ENCODE measurements at places on chromosomes 6 and 20. TPM values are rescaled to one million over a fixed set of nuclear protein-coding genes. Genes with fewer than 3 reads are reported as not detected.

- no peak overlapping the region for H3K27ac ChIP-seq
- no peaks in the 10 kb centered on the region for H3K36me3 ChIP-seq
- DNase-seq, result no peak
- H3K4me1 ChIP-seq, result peaks cover 9% of the 10 kb centered on the region
- no peaks in the 10 kb centered on the region for H3K27me3 ChIP-seq
- H3K4me3 ChIP-seq, result no peak overlapping the region
Measured at GRCh38 chr6:17015144-17015543, 86.7 kb upstream of the STMND1 start.

Gene FRK
- 9.2 TPM for total RNA-seq

DNA sequence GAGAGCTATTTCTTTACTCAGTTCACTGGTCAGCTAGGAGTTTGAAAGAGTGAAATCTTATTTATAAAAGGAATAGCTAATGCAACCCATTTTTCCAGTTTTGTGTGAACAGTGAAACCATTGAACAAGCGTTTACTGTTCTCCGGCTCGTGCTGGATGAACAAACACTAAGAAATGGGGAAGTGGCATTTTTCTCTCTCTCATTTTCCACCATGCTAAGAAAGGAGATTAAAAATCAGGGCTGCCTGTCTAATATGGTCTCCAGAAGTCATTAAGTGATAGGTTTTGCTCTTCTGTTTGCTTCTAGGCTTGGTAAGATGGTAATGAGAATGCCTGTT is 774 bp upstream of the SFT2D1 start:
- H3K27me3 ChIP-seq, result no peaks in the 10 kb centered on the region
- no peak for DNase-seq
- H3K27ac ChIP-seq, result peak overlapping the region; percentile 94
- peak overlapping the region; percentile 89 for H3K4me3 ChIP-seq
- H3K4me1 ChIP-seq, result peaks cover 28% of the 10 kb centered on the region
- H3K36me3 ChIP-seq, result no peaks in the 10 kb centered on the region

- H3K27me3 ChIP-seq, result no peaks in the 10 kb centered on the region
- H3K36me3 ChIP-seq, result no peaks in the 10 kb centered on the region
- no peak overlapping the region for H3K4me3 ChIP-seq
- H3K4me1 ChIP-seq, result no peaks in the 10 kb centered on the region
Measured at GRCh38 chr6:81613606-81614005, 138.9 kb downstream of the TENT5A start.

DNA sequence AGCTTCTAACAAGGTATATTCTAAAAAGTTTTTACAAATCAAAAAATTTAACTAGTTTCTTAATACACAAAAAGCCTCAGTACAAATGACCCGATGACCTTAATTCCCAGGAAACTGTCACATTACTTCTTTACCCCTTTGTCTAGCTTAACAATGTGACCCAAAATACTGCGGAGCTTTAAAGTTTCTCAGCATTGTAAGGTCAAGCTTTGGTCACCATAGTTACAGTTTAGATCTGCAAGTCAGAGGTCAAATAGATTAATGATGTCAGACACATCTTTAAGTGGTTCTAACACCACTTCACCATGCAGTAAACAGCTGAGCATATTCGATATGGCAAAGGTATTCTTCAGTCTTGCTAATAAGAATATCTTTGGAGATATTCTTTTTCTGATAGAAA is 36.8 kb upstream of the FLRT3 start:
- no peak overlapping the region for H3K27ac ChIP-seq
- no peaks in the 10 kb centered on the region for H3K4me1 ChIP-seq
- no peak overlapping the region for H3K4me3 ChIP-seq

DNA sequence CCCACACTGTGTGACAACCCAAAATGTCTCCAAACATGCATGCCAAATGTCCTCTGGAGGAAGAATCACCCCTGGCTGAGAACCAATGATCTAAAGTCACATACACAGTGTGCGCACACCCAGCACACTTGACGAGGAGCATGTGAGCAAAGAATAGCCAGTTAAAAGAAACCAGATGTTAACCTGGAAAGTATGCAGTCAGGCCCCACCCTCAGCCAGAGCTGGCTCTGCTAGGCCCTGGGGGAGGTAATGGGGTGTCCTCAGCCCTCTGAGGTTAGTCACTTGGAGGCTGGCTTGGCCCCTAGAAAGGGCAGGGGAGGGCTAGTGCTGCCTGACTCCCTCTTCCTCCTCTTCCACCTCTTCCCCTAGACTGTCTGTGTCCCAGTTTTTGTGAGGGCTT is 15.2 kb upstream of the GUCA1A start:
- H3K27me3 ChIP-seq, result no peaks in the 10 kb centered on the region
- DNase-seq, result no peak
- H3K36me3 ChIP-seq, result no peaks in the 10 kb centered on the region
- H3K27ac ChIP-seq, result peak overlapping the region; percentile 32

- no peaks in the 10 kb centered on the region for H3K27me3 ChIP-seq
- H3K4me1 ChIP-seq, result peaks cover 19% of the 10 kb centered on the region
- no peak for DNase-seq
- H3K27ac ChIP-seq, result no peak overlapping the region
- no peak overlapping the region for H3K4me3 ChIP-seq
Measured at GRCh38 chr20:57075603-57076002, 190.8 kb downstream of the BMP7 start.

DNA sequence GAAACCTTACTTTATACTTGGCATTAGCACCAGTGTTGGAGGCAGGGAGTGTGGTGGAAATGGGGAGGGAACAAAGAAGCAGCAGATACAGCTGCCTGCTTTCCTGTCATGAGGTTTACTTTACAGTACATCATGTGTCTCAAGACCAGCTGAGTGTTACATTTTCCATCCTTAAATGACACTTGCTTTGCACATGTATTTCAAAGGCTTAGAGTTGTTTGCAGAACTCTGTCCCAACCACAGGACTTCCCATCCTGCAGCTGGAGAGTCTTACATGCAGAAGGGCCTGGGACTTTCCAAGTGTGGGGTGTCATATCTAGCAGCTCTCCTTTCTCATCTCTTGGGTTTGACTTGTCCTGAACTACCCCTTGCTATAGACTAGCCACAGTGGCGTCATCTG is 395.9 kb downstream of the DHX35 start:
- no peak overlapping the region for H3K4me3 ChIP-seq
- no peak overlapping the region for H3K27ac ChIP-seq
- DNase-seq, result no peak
- H3K4me1 ChIP-seq, result no peaks in the 10 kb centered on the region
- H3K36me3 ChIP-seq, result no peaks in the 10 kb centered on the region

DNA sequence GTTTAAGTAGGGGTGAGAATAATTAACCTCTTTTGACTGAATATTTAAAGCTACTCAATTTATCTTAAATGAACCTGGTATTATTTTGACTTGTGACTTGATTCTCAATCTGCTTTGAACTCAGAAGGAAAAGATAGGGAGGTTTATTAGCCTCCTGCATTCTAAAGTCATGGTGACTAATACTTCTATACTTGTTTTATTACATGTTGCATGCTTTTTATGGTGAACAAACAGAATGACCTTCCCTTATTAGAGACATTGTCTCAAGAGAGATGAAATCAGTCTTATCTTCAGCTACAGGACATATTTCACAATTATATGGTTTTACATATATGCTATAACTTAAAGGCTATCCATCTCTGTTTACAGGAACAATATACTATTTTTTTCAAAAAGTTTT is 336.9 kb downstream of the KHDRBS2 start:
- H3K36me3 ChIP-seq, result no peaks in the 10 kb centered on the region
- no peak overlapping the region for H3K27ac ChIP-seq
- H3K4me1 ChIP-seq, result no peaks in the 10 kb centered on the region
- H3K27me3 ChIP-seq, result no peaks in the 10 kb centered on the region
- no peak overlapping the region for H3K4me3 ChIP-seq

DNA sequence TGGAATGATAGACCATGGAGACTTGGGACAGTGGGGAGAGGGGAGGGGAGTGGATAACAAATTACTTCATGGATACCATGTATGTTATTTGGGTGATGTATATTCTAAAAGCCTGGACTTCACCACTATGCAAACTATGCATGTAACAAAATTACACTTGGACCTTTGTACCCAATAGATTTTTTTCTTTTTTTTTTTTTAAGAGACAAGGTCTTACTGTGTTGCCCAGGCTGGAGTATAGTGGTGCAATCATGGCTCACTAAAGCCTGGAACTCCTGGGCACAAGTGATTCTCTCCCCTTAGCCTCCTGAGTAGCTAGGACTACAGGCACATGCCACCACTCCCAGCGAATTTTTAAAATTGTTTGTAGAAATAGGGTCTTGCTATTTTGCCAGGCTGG is 45.3 kb downstream of the RIPOR2 start:
- H3K27me3 ChIP-seq, result no peaks in the 10 kb centered on the region
- H3K4me3 ChIP-seq, result no peak overlapping the region
- H3K27ac ChIP-seq, result no peak overlapping the region
- no peaks in the 10 kb centered on the region for H3K4me1 ChIP-seq

DNA sequence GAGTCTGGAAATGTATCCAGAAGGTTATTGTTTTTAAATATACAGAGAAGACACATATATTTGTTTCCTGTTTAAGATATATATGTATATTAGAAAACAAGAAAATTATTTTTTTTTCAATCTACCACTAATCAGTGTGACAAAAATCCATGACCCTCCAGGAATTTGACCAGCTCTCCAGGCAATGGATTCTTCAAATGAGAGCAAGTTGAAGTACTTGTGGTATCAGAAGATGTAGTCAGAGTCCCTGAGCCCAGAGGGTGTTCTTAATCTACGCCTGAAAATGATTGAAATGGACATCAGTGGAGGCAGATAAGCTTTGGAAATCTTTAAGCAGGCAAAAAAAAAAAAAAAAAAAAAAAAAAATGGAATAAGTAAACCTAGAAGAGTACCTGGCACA is 186.5 kb upstream of the QKI start:
- no peak for DNase-seq
- no peak overlapping the region for H3K4me3 ChIP-seq
- no peaks in the 10 kb centered on the region for H3K4me1 ChIP-seq
- H3K27ac ChIP-seq, result no peak overlapping the region
- no peaks in the 10 kb centered on the region for H3K27me3 ChIP-seq

Gene CFAP61
- not detected for total RNA-seq
